ENCODE measurements at places on chromosomes 1 and 21.

DNA sequence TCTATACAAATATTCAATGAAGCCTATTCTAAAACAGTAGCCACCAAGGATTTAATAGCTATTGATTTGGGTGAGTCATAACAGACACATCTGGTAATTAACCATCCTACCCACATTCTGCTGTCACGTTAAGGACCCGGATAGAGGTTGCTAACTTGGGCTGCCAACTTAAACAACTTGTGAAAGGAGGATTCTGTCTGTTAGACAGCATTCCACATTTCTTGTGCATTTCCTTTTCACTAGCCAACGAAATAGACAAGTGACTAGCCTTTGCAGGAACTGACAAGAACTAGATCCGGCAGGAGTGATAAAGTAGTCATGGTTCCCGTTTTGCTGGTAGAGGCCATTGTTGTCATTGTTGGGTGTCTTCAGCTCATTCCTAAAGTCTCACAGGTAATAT is 9.5 kb downstream of the DSCAM start:
- DNase-seq = no peak
- H3K27me3 ChIP-seq = peaks cover 25% of the 10 kb centered on the region
- H3K36me3 ChIP-seq = no peaks in the 10 kb centered on the region
- H3K27ac ChIP-seq = no peak overlapping the region
- no peaks in the 10 kb centered on the region for H3K4me1 ChIP-seq
- no peak overlapping the region for H3K4me3 ChIP-seq

- no peaks in the 10 kb centered on the region for H3K36me3 ChIP-seq
- H3K27me3 ChIP-seq = no peaks in the 10 kb centered on the region
- no peak within 1 kb of the TSS for H3K4me3 ChIP-seq
- H3K27ac ChIP-seq = no peak within 1 kb of the TSS
These were observed at the start of gene MPL for GRCh38 chr1:43337588-43337987. TSS of gene MPL (plus strand) at chr1:43337818. CDS start at chr1:43337849, 31 bp downstream.

GRCh38 chr1:227934476-227935313 is 13.0 kb downstream of the WNT9A start:
- no peak overlapping the region for H3K4me3 ChIP-seq
- H3K4me1 ChIP-seq = peaks cover 1% of the 10 kb centered on the region
- H3K36me3 ChIP-seq = no peaks in the 10 kb centered on the region
- H3K27me3 ChIP-seq = no peaks in the 10 kb centered on the region
- no peak overlapping the region for H3K27ac ChIP-seq
- peak; percentile 42 for DNase-seq

- H3K27me3 ChIP-seq = no peaks in the 10 kb centered on the region
- no peaks in the 10 kb centered on the region for H3K4me1 ChIP-seq
- no peak for DNase-seq
- H3K36me3 ChIP-seq = no peaks in the 10 kb centered on the region
These were observed 789.9 kb downstream of the USP25 start for GRCh38 chr21:16519644-16520043.

DNA sequence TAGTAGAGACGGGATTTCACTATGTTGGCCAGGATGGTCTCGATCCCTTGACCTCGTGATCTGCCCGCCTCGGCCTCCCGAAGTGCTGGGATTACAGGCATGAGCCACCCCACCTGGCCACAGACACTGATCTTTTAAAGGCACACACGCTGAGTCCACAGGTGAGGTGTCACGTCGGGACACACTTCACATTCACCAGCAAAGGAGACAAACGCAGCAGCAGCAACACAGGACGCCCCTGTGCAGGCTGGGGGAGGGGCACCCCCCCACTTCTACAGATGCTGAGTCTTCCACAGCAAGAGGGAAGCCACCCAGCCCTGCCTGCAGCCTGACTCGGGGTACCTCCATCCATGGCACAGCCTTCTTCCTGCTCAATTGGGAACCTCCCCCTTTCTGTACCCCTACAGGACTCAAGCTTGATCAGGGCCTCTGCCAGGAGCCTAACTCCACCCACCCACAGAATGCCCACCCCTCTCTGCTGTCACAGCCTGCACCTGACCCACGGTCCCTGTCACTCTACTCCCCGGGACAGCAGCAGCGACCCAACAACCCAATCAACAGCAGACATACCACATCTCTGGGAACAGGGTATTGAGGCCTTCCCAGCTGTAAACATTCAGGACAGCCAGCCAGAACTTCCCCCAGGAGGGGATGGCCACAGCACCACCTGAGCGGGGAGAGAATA is 9.5 kb downstream of the LSS start:
- no peak overlapping the region for H3K4me3 ChIP-seq
- H3K36me3 ChIP-seq = peaks cover 12% of the 10 kb centered on the region
- H3K27me3 ChIP-seq = no peaks in the 10 kb centered on the region
- H3K4me1 ChIP-seq = peaks cover 2% of the 10 kb centered on the region
- H3K27ac ChIP-seq = no peak overlapping the region
- DNase-seq = no peak

DNA sequence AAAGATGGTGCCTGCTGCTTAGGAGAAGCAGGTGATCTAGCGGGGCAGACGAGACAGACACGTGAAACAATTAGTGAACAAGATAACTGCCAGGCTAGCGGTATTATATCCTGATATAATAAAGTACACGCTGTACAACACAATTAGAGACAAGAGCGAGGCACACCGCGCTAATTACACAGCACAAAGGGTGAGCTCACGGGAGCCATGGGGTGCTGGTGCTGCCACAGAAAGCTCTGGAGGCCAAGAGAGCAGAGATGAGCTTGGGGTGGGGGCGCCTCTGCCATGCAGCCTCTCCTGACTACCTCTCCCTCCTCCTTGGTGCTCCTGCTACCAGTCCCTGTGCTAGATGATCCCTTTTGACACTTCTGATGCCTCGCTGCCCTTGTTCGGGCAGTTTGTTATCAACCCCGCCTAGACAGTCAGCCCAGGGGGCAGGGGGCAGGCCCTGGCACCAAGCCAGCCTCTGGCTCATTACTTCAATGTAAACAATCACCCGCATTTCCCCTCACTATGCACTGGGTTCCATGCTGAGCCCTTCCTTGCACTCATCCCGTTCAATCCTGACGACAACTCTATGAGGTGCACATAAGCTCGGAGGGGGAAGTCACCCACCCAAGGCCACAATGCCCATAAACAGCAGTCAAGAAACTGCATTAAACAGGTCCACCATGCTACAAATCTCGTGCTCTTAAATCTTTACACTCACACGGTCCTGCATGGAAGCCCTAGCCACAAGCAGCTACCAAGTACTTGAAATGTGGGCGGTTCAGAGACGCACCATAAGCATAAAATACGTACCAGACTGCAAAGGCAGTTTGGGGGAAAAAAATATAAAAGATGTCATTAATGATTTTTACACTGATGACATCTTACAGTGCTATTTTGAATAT is 103.0 kb downstream of the SSBP3 start:
- peaks cover 19% of the 10 kb centered on the region for H3K4me1 ChIP-seq
- H3K36me3 ChIP-seq = no peaks in the 10 kb centered on the region
- H3K27me3 ChIP-seq = no peaks in the 10 kb centered on the region
- H3K27ac ChIP-seq = no peak overlapping the region
- DNase-seq = no peak
- H3K4me3 ChIP-seq = no peak overlapping the region

DNA sequence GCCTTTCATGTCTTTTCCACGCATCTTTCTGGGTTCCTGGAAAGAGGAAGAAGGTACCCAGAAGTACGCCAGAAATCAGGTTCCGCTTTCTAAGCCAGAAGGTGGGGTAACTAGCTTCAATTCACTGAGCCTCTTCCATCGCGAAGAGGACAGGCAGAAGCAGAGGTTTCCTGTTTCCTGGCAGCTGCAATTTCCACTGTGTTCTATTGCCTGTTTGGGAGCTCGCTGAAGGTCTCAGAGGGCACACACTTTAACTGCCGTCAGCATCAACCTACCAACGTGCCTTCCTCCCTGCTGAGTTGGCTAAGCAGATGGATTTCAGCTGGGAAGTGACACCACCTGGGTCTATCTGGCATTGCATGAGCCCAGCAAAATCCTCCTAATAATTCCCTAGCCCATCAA is 10.0 kb downstream of the NCF2 start:
- H3K4me1 ChIP-seq = peaks cover 22% of the 10 kb centered on the region
- peak overlapping the region; percentile 56 for H3K4me3 ChIP-seq
- H3K36me3 ChIP-seq = peaks cover 13% of the 10 kb centered on the region
- H3K27ac ChIP-seq = peak overlapping the region; percentile 82
- DNase-seq = no peak

Data from T-helper 2 cell treated with Interferon-gamma antibody and Interleukin-4, amounts not matched to agents 5 μg/mL and 100 μg/mL, for 36 hours (primary cell).